ENCODE measurements at places on chromosomes 2 and 18. TPM values are rescaled to one million over a fixed set of nuclear protein-coding genes. Genes with fewer than 3 reads are reported as not detected.

DNA sequence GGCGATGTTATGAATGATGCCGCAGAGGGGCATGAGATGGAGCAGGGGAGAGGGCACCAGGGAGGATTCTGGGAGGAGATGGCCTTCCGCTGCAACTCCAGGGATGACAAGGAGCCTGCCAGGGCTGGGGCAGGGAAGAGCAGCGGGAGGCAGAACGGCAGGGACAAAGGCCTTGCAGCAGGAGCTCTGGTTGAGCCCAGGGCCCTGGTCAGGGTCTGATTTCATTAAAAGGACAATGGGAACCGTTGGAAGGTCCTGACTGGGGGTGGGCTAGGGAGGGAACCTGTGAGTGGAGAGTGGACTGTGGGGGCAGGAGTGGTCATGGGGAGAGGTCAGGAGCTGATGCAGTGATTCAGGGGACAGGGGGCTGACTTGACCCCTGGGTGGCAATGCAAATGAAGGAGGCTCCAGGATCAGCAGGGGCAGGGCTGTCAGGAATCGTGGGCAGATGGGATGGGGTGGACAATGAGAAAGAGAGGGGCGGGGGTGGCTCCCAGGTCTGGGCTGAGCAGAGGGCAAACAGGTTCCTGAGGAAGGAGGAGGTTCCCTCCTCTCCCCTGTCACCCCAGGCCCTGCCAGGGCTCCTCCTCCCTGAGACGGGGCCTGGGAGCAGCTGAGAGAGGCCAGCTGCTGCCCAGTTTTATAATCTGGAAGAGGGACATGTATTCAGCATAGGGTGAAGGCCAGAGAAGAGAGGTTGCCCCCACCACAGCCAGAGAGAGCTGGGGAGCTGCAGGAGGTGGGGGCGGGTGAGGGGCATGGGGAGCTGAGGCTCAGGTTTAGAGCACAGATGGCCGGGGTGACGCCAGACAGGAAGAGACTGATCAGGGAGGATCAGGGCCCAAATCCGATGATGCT lies 7.3 kb upstream of the DUSP2 start:
- no peak for DNase-seq

- no peak for DNase-seq
These were observed 636.2 kb downstream of the NRXN1 start for GRCh38 chr2:50395605-50396297.

DNA sequence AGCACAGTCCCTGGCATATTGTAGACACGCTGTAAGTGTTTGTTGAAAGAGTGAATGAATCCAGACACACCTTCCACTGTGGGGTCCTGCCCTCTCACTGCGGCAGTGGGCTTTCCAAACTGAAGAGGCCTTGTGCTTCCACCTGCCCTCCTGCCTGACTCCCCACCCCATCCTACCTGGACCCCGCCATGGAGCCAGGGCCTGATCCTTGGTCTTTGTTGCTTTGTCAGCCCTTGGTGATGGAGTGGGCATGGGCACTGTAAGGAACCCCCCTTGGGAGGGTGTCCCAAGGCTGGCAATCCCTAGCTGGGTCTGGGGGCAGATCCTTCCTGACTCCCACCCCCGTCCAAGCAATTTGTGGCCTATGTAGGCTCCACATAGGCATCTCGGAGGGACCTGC lies 33.1 kb downstream of the KLHL29 start:
- no peak for DNase-seq

The MALL gene
- total RNA-seq = 94.9 TPM

The METTL8 gene
- 36.3 TPM for total RNA-seq

The EPC2 gene
- total RNA-seq = 9.4 TPM

Data from glomerular endothelial cell (primary cell).